Stimulated activated CD8-positive, alpha-beta memory T cell treated with anti-CD3 and anti-CD28 coated beads, Interleukin-7, amount 100 ng/mL, for 24 hours (primary cell): ENCODE measurements at places on chromosomes 12 and 14.

DNA sequence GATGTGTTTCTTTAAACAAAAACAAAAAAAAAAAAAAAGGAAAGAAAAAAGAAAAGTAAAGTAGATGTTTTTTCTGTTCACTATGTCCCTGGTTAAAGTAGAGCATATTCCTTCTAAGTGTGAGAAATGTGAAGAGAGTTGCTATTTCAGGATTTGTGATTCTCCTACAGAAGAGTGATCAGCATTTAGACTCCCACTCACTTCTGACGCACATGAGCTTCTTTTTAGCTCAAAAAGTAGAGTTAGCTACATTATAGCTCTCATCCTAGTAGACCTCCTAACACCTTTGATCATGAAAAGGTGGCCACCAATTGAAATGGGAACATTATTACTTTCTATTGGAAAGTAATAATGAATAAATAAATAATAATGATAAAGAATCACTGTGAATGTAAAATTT, 368.2 kb downstream of the NAV3 start:
- no peak for DNase-seq

DNA sequence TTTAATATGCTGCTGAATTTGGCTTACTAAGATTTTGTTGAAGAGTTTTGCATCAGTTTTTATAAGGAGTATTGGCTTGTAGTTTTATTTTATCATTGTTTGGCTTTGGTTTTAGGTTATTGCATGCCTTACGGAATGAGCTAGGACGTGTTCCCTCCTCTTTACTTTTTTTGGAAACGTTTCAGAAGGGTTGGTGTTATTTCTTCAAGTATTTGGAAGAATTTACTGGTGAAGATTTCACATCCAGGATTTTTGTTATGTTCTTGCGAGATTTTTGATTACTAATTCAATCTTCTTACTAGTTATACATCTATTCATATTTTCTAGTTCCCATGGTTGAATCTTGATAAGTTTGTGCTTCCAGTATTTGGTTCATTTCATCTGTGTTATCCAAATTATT, 823.2 kb downstream of the SLC6A15 start:
- no peak for DNase-seq

- DNase-seq: no peak
Measured at GRCh38 chr14:102490456-102490855, 19.1 kb downstream of the ANKRD9 start.

- no peak for DNase-seq
Measured at GRCh38 chr12:120466560-120467315, 2.8 kb downstream of the SRSF9 start.

GRCh38 chr14:71212093-71212492, 304.8 kb downstream of the PCNX1 start:
- DNase-seq: no peak
